ENCODE measurements at places on chromosomes 4 and X.

- peak overlapping the region; percentile 10 for H3K4me3 ChIP-seq
- H3K36me3 ChIP-seq, result peaks cover 37% of the 10 kb centered on the region
- no peak for DNase-seq
Measured at GRCh38 chrX:45788941-45789348, 588.3 kb upstream of the DIPK2B start.

DNA sequence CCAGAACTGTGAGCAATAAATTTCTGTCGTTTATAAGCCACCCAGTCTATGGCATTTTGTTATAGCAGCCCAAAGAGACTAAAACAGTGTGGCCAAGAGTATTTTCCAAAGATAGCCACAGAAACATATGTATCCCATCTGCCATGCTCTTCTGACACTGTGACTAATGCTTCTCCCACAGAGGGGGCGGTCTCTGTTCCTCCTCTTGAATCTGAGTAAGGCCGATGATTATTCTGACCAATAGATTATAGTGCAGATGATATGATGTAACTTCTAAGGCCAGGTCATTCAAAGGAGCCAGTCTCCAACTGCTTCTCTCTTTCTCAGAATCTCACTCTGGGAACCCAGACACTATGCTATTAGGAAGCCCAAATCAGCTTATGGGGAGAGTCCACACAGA is 570.7 kb downstream of the BCOR start:
- no peaks in the 10 kb centered on the region for H3K36me3 ChIP-seq
- DNase-seq, result no peak
- no peak overlapping the region for H3K27ac ChIP-seq
- H3K27me3 ChIP-seq, result no peaks in the 10 kb centered on the region
- H3K4me1 ChIP-seq, result no peaks in the 10 kb centered on the region
- no peak overlapping the region for H3K4me3 ChIP-seq

DNA sequence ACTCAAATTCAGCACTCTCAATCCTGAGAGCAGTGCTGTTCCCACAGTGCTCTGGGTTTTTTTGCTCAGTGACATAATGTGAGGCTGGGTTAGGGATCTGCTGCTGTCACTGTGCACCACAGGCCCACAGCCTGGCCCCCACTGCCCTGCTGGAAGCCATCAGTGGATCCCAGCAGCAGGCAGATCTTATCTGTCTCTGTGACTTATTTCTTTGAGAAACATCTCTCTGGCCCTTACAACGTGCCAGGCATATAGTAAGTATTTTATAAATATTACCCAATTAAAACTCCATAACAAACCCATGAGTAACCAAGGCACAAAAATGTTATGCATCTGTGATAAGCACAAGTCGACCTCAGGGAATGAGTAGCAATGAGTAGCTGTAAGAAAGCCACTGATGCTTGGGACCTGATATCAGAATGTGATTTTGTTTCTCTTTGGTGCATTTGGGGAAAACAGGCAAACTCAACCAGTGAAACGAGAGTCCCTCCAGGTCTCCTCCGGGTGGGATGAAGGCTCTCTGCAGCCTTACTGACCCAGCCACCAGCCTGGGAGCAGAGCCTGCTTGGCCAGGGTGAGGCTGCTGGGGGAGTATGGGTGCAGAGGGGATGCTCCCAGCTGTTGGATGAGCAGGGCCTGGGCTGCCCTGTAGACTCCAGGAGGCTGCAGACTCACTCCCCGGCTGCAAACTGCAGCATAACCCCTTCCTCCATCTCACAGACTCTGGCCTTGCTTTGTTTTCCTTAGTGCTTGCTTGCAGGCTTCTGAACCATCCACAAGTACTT is 172.7 kb upstream of the LNX1 start:
- no peak for DNase-seq
- no peaks in the 10 kb centered on the region for H3K27me3 ChIP-seq
- peaks cover 2% of the 10 kb centered on the region for H3K36me3 ChIP-seq

GRCh38 chrX:98299785-98300184 is 1416.1 kb downstream of the RPA4 start:
- no peak for DNase-seq
- H3K4me3 ChIP-seq, result no peak overlapping the region
- H3K27ac ChIP-seq, result no peak overlapping the region

Measured in activated CD4-positive, alpha-beta memory T cell treated with anti-CD3 and anti-CD28 coated beads for 36 hours (primary cell).